ENCODE measurements at places on chromosomes 2 and 18. TPM values are rescaled to one million over a fixed set of nuclear protein-coding genes. Genes with fewer than 3 reads are reported as not detected.

Gene INPP1
- total RNA-seq = 19.4 TPM

Gene IL36RN
- total RNA-seq = not detected

- DNase-seq = no peak
- H3K27ac ChIP-seq = no peak overlapping the region
- H3K27me3 ChIP-seq = no peaks in the 10 kb centered on the region
Measured at GRCh38 chr2:241720099-241720498, 14.3 kb upstream of the D2HGDH start.

- no peak overlapping the region for H3K27ac ChIP-seq
- peaks cover 17% of the 10 kb centered on the region for H3K4me1 ChIP-seq
- H3K4me3 ChIP-seq = no peak overlapping the region
Measured at GRCh38 chr2:36389091-36389564, 33.5 kb downstream of the CRIM1 start.

Data from natural killer cell treated with Interleukin-12 subunit alpha and Interleukin-12 subunit beta and Interleukin-15 and Interleukin-18, amount 100 ng/mL, for 72 hours (primary cell).